ENCODE measurements at places on chromosomes 1 and 21.

DNA sequence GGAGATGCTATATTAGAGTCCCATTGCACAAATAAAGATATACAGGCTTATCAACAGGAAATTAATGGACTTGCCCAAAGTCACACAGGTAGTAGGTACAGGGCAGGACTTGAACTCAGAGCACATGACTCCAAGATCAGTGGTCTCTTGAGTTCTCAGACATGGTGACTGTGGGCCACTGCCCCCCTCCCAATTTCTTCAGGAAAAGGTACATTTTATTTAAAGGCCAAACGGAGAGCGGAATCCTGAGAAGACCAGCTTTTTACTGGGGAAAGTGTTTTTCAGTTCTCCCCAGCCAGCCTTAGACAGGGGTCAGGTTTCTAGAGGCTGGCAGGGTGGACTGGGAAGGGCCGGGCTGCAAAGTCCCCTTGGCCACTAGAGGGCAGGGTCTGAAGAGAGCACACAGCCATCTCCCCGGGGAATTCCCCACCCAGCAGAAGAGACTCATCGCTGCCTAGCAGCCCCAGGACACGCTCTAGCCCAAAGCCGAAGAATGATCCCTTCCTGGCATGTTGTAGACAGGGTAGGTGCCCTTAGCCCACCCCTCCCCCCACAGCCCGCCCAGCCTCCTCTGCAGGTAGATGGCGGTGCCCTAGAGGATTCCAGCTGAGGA is 29.7 kb downstream of the ACP6 start:
- peak; percentile 72 for DNase-seq

DNA sequence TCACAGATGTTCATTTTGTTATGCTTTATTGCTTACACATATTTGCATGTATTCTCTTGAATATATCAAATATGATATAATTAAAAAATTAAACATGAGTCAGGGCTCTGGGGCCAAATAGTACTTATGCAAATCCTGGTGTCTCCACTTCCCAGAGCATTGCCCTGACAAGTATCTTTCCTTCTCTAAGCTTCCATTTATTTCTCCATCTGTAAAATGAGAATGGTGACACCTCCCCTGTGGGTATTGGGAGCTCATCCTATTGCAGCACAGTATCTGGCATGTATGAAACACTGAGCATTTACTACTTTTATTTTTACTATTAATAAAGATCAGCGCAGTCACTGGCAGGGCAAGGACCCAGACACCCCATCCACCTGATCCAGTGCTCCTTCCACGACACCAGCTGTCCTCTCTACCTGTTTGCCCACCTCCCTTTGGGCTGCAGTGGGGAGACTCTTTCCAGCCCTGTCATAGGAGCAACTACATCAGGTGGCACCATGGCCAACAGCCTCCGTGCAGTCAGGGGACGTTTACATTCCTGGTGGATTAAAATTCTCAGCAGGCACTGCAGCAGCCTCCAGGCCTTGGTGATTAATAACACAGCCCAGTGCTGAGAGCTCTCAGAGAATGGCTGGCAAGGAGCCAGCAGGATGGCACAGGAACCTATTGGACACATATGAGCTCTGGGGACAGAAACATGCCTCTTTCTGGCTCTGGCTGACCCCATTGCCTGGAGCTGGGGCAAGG is 113.0 kb downstream of the DMRTB1 start:
- DNase-seq, result peak; percentile 69

DNA sequence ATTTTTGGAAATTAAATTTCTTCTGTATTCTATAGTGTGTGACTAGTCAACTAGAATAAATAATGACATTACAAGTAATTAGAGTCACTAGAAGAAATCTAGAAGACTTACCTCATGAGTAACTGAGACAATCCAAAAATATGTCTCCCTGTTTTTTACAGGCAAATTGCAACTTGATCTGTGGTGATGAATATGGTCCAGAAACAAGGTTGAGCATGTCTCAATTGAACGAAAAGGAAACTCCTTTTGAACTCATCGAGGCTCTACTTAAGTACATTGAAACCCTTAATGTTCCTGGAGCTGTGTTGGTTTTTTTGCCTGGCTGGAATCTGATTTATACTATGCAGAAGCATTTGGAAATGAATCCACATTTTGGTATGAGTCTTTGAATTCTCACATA is 36.7 kb downstream of the DHX9 start:
- no peak for DNase-seq

DNA sequence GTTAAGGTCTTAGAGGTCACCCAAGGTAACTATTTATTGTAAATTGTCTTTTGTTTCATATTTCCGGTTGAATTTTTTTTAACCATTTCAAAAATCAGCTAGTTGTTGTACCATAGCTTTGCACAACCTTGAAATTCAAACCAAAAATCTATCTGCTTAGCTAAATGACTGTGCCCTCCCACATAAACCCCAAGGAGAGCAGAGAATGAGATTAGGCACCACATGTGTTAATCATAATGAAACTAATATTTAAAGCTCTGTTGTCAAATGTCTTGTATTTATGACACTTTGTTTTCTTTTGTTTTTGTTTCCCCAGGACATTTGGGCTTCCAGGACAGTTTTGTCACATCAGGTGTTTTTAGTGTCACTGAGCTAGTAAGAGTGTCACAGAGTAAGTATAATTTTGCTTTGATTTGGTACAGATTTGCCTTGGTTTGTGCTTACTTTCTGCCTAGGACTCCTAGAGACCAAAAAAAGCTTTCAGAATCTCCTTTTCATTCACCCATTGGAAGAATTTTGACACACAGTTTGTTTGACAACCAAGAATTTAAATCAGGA is 249.9 kb downstream of the NFIA start:
- no peak for DNase-seq

GRCh38 chr1:12003762-12004161 is 15.5 kb upstream of the MIIP start:
- no peak for DNase-seq

- DNase-seq, result no peak
These were observed 21.9 kb upstream of the EEIG2 start for GRCh38 chr1:108537976-108538375.

GRCh38 chr1:198909973-198910372 is 271.1 kb downstream of the PTPRC start:
- DNase-seq, result no peak

GRCh38 chr21:37636152-37636860 is 269.7 kb downstream of the DYRK1A start:
- DNase-seq, result peak; percentile 55

GRCh38 chr1:107529511-107530149 is 388.8 kb downstream of the NTNG1 start:
- DNase-seq, result peak; percentile 4

GRCh38 chr1:230149751-230150584 is 82.9 kb downstream of the GALNT2 start:
- DNase-seq, result no peak

DNA sequence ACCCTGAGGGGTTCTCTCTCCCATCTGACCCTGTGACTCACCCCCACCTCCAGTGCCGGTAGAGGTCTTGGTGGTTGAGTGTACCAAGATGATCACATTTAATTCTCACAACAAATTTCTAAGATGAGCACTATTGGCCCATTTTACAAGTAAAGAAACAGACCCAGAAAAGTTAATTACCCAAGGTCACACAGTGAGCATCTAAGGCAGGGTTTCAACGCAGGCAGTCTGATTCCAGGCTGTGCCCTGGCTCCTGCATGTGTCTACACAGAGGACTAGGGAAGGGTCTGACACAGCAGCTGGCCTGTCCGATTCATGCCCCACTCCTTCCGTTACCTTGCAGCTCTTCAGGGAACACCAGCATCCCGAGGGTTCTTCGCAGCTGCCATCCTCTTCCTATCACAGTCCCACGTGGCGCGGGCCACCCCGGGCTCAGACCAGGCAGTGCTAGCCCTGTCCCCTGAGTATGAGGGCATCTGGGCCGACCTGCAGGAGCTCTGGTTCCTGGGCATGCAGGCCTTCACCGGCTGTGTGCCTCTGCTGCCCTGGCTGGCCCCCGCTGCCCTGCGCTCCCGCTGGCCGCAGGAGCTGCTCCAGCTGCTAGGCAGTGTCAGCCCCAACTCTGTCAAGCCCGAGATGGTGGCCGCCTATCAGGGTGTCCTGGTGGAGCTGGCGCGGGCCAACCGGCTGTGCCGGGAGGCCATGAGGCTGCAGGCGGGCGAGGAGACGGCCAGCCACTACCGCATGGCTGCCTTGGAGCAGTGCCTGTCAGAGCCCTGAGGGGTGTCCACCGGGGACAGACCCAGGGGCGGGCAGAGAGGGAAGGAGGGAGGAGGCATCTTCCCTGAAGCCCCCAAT is 7.5 kb downstream of the NCDN start:
- no peak for DNase-seq

DNA sequence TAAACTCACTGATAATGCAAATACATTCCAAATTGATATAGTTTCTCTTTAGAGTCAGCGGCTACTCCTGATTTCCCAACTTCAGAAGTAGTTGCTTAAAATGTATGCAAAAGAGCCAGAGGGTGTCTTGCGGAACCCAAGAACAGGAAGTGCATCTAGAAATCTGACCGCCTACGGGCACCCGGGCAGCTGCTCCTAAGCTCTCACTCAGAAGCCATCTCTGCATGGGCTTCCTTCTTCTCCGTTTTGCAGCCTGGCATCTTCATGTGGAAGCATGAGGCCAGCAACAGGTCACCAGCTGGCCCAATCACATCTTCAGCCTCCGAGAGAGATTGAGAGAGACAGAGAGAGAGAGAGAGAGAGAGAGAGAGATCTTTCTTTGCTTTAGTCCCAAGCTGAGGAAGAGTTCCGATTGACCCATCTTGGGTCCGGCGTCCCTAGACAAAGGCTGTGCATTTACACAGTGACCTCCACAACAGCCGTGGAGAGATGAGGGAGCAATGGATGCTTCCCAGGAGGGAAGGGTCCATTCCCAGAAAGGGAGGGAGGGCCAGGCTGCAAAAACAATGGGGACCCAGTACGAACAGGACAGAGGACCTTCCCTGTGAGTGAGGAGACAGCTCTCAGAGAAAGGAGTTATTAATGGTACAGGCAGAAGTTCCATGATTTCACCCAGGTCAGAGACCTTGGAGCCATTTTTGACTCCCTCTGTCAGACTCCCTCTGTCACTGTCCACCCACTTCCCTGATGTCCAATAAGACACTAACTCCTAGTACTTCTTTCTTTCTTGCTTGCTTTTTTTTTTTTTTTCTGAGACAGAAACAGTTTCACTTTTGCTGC is 28.2 kb upstream of the SLC30A1 start:
- no peak for DNase-seq

GRCh38 chr1:202619505-202619904 is 90.7 kb downstream of the SYT2 start:
- DNase-seq, result no peak

DNA sequence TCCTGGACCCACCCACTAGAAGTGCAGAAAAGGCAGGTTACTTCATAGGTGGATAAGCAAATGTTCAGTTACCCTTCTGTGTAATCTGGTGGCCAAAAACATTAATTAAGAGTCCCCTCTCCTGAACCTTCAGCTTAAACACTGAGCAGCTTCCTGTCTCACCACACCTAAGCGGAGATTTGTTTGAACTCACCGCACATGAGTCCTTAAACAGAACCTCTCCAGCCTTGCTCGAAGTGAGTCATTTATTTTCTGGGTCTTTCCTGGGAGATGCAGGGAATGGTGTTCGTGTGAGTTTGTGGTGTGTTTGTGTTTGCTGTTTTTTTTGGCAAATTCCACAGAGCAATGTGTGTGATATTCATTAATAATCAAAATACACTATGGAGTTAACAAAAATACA is 7.6 kb upstream of the FNBP1L start:
- no peak for DNase-seq

DNA sequence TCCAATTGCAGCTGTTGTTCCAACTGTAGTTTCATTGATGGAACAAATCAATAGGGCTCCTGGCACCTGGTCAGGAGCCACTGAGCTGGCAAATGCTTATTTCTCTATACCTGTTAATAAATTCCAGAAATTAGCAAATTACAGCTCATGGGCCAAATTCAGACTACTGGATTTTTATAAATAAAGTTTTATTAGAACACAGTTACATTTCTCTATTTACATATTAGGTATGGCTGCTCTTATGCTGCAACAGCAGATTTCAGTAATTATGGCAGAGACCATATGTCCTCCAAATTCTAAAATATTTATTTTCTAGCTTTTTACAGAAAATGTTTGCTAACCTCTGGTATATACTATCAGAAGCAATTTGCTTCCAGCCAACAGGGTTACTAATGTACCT is 47.8 kb downstream of the DUSP10 start:
- DNase-seq, result no peak

- DNase-seq, result no peak
These were observed 26.5 kb downstream of the LRRN2 start for GRCh38 chr1:204659056-204659455.

DNA sequence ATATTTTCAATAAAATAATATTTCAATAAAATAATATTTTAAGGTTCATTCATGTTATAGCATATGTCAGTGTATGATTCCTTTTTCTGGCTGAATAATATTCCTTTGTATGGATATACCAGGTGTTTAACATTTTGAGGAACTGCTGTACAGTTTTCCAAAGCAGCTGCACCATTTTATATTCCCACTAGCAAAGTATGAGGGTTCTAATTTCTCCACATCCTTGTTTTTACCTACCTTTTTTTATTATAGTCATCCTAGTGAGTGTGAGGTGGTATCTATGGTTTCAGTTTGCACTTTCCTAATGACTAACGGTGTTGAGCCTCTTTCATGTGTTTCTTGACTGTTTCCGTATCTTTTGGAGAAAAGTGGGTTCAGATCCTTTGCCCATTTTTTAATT is 5.2 kb downstream of the DEGS1 start:
- DNase-seq, result no peak

GRCh38 chr1:86153836-86154235 is 2.7 kb downstream of the COL24A1 start:
- DNase-seq, result no peak

DNA sequence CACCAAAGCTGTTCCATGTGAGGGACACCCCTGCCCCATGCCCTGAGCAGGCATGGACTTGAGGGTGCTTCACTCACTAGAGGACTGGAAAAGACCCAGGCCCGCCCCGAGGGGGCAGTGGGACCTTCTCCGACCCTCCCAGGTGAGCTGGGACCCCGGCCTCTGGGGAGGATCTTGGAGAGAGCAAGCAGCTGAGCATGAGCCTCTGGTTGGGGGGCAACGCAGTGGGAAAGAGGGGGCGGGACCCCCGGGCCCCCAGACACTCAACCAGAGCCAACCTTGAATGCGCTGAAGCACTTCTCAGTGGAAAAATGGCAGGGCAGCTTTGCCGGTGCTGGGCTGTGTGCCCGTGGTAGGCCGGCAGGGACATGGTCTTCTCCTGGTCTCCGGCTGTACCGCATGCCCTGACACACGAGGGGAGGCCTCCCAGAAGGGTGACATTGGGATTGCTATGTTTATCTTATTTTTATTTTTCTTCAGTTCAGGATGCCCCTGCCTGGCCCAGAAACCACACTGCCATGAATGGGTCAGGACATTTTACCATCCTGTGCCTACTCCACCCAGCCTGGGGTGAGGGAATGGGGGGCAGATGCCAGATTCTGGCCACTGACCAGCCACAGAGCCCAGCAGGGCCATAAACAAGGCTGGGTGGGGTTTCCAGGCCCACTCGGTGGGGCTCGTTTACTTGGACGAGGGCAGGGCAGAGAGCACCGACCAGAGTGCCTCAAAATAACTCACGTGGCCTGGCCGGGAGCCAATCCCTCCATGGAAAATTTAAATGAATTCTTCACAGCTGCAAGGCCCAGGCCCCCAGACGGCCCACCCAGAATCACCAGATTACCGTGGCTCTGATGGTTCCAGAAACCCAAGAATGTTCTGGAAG is 17.2 kb upstream of the LAPTM5 start:
- DNase-seq, result no peak

Data from HTR-8/SVneo (cell line).